ENCODE measurements at places on chromosomes 2 and 18.

- no peak for DNase-seq
These were observed 31.8 kb downstream of the CREG2 start for GRCh38 chr2:101355401-101356054.

GRCh38 chr2:140349695-140350094 lies 1569.5 kb upstream of the NXPH2 start:
- no peak for DNase-seq

DNA sequence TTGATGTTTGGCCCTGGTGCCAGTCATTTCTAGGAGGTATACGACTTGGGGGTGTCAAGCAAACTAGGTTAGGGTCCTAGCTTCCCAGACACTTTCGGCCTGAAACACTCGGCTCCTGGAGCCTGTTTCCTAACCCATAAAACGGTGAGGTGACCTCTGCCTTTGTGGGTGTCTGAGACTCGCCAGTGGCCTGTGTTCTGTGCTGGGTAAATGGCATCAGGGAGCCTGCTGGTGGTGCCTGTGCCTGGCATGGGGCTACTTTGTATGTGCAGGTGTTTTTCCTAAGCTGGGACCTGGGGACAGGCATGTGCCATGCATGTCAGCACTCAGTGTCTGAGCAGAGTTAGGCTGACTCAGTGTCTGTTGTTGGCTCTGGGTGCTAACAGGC lies 139.2 kb downstream of the GLI2 start:
- DNase-seq, result no peak

DNA sequence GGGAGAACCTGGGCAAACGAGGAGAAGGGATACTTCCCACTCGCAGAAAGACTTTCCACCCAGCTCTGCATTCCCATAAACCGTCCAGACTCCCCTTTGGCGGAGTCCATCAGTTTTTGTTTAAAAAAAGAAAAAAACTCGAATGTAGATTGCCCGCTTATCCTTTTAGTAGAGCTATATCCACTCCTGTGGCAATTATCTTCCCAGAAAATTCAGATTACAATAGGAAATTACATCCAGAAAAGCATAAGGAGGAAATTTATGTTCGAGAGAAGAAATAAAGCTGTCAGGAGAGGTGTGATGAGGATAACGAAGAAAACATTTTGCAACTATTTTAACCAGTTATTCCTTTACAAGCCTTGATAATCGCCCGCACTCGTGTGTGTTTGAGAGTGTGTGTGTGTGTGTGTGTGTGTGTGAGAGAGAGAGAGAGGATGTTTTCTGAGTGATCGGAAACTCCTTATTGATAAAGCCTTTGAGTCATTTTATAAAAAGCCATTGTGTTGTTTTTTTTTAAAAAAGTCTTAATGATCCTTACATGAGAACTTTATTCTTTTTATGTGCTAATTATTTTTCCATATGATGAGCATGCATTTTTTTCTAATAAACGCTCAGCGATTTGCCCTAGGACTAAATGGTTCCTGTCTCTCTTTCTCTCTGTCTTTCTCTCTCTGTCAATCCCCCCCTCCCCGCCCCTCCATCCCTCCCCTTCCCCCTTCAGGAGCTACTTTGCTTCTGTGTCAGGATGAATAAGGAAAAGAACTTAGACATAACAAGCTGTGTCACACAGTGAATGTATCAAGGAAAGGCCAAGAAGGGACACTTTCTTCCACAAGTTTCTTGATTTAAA lies 1.1 kb upstream of the PPP3R1 start:
- no peak for DNase-seq

- no peak for DNase-seq
These were observed 12.7 kb downstream of the ABCB11 start for GRCh38 chr2:169018390-169018789.

DNA sequence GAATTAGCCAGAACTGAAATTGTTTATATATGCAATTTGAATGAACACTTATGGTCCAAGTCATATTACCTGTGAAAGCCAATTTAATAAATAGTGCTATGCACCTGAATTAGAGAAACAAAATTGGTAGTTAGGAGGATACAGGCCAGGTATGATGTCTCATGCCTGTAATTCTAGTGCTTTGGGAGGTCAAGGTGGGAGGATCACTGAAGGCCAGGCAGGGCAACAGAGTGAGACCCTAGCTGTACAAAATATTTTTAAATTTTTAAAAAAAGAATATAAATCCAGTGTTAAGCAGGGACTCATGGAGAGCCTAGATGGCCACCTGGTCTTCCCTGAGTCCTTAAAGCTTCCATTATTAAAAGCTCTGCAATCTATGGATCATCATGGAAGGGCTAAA lies 7.3 kb upstream of the PSTPIP2 start:
- DNase-seq, result no peak

DNA sequence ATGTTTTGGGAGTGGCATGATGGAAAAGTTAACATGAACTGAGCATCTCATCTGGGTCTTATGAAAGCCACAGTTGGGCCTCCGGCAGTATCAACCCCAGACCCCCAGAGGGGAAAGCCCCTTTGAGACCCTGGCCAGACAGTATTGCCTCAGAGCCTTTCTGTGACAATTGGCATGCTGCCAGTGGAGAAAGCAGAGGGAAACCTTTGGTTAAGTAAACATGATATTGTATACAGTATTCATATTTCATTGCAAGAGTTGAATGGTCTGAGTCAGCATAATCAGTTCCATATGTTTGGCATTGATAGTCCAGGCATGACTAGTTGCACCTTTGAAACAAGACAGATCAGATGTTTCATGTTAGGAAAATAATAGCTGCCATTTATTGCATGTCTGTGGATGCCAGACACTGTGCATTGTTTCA lies 20.0 kb downstream of the MERTK start:
- DNase-seq, result no peak

All from hypothalamus (tissue), 51 donors.